ENCODE measurements at places on chromosomes 11 and 22.
A peak's percentile ranks its signal among the peaks of the same experiment; 100 is the strongest.

DNA sequence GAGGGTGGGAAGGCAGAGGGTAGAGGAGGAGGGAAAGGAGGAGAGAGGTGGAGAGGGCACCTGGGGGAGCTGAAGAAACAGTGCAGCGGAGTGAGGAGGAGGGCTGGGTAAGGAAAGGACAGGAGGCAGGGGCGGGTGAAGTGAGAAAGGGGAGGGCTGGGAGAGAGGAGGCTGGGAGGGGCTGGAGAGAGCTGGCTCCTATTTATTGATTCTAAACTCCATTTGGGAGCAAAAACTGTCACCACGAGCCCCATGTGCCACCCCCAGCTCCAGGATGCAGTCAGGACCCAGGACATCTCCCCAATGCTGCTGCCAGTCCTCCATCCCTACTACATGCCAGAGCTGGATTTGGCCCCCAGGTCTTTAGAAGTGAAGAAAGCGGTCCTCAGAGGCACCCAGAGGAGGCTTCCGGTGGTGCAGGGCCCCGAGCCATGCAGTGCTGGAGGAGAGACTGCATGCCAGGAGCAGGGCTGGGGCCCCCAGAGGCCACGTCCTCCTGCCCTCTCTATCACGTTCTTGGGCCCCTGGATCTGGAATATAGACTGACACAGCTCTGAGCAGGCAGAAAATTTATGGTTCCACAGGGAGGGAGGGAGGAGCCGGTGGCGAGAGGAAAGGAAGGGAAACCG is 53.7 kb downstream of the SLC22A12 start:
- no peak for DNase-seq

DNA sequence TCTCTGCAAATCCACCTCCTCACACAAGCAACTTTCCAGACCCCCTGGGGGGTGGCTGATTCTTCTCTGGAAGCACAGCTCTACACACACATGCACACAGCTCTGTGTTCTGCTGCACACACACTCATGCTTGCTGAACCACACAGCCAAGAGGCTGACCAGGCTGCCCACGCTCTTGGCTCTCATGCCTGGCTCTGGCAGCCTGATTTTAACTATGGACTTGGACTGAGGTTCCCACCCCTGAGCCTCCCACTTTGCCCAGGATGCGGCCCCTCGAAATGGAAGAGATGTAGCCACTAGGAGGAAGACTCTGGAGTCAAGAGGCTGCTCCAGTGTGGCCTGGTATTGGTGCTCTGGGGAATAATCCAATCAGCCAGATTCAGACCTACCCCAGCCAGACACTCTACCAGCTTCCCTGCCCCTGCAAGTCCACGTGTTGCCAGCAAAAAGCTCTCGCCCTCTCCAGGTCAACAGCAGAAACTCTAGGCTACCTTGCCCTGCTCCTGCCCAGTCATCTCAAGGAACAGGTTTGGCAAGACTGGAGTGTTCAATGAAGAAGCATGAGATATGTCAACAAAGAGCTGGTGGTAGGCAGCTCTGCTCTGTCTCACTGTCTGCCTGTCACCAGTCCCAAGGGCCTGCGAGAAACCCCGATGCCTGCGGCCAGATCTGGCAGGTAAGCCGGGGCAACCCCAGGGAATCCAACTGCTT is 8.8 kb upstream of the CASTOR1 start:
- no peak for DNase-seq

GRCh38 chr11:1936072-1936780 is 10.9 kb upstream of the MRPL23 start:
- peak; percentile 53 for DNase-seq

DNA sequence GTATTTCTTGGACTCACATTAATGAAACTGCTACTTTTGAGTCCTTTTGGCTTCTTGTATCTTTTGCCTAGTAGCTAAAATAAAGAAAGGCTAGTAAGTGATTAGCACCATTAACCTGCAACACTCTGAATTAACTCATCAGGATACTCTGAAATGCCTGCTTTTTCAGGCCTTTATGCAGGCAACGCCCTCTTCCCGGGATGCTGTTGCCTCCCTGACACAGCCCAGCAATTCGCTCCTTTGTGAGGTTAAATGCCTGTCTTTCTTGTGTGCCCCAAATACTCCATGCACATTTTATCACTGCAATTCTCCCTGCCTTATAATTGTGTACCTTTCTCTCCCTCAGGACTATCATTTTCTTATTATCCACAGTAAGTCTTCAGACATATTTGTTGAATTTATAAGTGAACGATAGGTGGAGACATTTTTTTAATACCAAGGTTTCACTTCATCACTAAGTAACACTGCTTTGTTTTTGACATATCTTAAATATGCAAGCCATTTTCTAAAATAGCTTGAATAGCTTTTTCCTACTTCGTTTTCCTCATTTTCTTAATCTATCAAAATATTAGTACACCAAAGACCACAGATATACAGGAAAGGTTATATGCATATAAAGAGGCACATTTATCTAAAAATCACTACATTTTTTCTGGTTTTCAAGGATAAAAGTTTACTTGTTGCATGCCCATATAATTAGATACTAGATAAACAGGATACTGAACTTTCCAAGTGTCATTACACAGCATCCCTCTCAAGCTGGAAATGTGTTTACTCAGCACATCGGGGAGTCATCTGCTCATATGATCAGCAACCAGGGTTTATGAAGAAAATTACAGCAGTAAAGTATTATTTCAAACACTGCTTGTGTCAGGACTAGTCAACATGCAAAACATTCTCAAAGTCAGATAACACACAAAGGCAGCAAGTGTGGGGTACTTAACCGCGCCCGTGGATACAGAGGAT is 48.5 kb upstream of the DDI1 start:
- no peak for DNase-seq

GRCh38 chr11:106840146-106840545 is 178.1 kb downstream of the GUCY1A2 start:
- no peak for DNase-seq

- DNase-seq, result no peak
Observed at GRCh38 chr22:48097723-48098122, 1335.3 kb downstream of the TBC1D22A start.

DNA sequence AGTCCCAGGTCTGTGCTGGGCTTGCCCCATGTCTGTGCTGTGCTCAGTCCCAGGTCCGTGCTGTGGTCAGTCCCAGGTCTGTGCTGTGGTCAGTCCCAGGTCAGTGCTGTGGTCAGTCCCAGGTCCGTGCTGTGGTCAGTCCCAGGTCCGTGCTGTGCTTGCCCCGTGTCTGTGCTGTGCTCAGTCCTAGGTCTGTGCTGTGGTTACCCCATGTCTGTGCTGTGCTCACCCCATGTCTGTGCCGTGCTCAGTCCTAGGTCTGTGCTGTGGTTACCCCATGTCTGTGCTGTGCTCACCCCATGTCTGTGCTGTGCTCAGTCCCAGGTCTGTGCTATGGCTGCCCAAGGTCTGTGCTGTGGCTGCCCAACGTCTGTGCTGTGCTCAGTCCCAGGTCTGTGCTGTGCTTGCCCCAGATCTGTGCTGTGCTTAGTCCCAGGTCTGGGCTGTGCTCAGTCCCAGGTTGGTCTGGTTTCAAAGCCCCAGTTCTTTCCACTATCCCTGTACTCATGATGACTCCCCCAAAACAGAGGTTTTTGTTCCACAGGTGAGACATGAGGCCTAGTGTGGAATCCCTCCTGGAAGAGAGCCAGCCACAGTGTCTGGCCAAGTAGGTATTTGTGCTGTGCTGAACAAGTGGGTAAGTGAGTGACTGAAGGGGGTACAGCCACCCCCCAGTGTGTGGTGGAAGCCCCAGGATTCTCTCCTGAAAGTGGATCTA is 34.8 kb downstream of the IRAG1 start:
- DNase-seq, result peak; percentile 70
